ENCODE measurements at places on chromosomes 2 and 18.
A peak's percentile ranks its signal among the peaks of the same experiment; 100 is the strongest.

- no peak for DNase-seq
Observed at GRCh38 chr2:8159966-8160603, 521.8 kb upstream of the ID2 start.

DNA sequence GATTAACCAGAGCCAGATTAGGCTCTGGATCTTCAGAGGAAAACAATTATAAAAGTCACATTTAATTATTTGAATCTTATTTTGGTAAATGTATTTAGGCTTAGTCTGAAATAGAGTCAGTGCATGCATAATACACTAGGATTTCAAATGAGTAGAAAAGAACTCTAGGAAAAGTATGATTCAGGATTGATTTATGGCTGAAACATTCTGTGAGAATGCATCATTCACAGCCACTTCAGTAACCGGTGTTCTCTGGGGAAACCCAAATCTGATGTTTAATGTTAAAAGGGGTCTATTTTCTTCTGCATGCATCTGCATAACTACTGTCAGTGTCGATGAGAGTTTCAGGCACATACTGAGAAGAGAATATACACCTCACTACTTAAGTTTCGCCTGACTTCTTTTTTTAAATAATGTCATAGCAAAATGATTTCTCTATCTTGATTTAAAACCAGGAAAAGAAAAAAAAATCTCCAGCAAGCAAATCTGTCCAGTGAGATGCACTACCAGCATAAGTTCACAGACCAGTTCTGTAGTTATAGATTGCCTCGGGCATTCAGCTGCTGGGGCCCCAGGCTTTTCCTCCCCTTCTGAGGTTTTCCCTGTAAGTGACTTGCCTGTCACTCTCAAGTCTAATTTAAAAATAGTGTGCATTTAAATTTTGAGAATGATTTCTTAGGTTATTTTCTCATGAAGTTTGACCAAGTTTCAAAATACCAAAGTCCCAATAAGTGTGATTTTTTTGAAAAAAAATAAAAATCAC is 501.5 kb downstream of the NR4A2 start:
- DNase-seq: no peak

- no peak for DNase-seq
Observed at GRCh38 chr2:227772197-227772661, 26.5 kb downstream of the SCYGR8 start.

DNA sequence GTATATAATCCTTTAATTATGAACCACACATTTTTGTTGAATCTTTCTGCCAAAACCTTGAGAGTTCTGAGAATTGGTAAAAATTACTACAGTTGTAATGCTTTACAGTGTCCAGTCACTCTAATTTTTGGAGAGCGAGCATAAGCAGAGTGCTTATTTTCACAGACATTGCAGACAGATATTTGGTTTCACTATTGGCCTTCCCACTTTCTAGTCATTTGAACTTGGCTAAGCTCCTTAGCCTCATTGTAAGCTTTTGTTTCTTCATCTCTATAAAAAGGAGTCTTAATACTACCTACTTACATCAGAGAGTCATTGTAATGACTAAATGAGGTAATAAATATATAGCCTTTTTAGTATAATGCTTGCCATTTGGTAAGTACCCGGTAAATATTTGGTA is 80.4 kb downstream of the LCLAT1 start:
- DNase-seq: no peak

DNA sequence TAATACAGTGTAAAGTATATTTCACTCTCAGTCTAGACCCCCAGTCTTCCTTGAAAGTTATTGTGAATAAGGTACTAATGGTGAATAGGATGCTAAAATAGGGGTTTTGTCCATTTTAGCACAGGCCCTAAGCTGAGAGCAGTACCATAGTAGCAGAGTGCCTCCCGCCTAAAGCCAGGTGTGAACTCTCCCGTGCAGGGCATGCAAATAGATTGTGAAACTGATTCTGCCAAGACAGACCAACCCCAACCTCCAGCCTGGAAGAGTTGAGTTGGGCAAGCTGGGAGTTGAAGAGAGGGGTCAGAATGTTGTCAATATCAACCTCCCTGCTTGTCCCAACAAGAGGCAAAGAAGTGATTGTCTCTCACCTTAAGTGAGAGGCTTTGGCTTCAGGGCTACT is 97.4 kb upstream of the CYRIA start:
- no peak for DNase-seq

GRCh38 chr2:104854498-104855220 is 744 bp downstream of the POU3F3 start:
- no peak for DNase-seq

DNA sequence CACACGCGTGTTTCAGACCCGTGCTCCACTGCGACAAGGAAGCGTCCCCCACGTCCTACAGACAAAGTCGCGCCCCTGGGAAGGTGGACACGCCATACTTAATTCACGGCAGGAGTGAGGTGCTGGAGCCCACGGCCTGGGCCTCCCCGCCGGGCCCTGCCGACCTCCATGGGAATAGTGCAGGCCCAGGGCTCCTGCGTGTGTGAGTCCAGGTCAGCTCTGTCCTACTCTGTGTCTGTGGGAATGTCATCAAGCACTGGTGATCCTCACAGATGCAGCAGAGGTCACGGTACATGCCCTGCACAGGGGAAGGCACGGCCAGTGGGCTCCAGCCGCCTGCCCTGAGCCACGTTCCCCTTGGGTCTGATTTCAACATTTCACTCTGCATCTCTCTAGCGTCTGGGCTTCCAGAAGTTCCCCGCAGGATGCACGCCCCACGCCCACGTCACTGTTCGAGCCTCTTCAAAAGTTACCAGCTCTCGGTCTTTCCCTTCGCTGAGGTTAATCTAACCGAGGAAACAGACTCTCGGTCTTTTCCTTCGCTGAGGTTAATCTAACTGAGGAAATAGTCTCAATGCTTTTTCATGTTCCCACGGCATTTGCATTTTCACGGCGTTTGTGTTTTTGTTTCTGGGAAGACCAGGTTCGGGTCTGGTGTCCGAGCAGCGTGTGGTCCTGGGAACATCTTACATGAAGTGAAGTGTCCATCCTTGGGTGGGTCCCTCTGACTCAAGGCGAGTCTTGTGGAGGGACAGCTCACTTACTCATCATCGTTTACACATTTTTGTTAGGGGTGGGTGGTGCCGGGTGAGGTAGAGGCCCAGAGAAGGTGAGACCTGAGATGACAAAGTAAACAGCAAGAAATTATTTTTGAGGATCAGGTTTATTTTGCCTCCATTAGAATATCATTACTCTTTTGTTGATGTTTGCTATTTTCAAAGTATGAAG is 157.3 kb upstream of the ALKAL2 start:
- DNase-seq: no peak

DNA sequence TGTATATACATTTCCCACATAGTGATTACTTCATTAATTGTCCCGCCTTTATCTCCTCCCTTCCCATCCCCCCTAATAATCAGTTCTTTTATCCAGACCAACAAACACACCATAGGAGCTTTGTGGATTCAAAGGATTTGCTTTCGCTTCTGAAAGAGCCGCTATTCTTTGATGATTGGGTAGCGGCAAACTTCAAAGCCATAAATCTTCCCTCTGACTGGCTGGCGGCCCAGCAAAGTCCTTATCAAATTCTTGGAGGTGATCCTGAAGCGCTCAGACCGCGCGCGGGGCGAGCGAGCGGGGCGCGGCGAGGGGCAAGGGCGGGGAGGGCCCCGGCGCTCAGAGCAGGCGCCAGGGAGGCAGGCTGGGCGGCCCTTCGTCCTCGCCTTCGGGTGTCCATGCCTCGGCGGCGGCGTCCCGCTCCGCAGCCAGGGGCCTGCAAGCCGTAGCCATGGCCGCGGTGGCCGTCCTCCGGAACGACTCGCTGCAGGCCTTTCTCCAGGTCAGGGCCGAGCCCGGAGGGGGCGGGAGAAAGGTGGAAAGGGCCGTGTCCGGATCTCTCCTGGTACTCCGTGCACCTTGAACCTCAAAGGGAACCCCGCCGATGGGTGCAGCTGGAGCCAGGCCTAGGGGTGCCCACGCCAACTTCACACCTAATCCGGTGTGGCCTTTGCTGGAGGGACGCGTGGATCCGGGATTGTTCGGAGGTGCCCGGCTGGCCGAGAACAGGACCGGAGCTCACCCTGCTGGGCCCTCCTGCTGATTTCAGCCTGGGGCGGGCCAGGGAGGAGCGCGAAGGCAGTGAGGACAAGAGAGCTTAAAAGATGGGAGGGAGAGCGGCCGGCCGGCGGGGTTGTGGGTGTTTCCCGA is at the start of gene SP5:
TSS of gene SP5 (plus strand) at position 276 of the 870 bp plus-strand sequence. CDS start at position 452, 176 bp downstream.
- DNase-seq: peak; percentile 34

DNA sequence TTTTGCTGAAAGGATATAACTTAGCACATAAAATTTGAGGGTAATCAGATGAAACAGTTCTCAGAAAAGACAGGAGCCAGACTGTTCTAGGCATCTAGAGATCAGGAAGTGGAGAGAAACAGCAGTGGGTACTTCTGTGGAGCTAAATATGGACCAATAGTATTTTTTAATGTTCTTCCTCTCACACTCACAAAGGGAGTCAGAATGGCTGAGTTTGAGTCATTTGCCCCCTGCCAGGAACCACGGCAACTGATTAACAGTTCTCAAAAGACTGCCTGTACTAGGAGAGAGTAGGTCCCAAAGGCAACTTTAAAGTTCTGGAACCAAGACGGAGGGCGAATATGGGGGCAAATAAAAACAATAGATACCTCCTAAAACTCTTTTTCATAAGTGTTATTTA is 107.5 kb downstream of the GULP1 start:
- DNase-seq: peak; percentile 5

- DNase-seq: no peak
Observed at GRCh38 chr18:79195716-79196683, 126.8 kb downstream of the ATP9B start.

DNA sequence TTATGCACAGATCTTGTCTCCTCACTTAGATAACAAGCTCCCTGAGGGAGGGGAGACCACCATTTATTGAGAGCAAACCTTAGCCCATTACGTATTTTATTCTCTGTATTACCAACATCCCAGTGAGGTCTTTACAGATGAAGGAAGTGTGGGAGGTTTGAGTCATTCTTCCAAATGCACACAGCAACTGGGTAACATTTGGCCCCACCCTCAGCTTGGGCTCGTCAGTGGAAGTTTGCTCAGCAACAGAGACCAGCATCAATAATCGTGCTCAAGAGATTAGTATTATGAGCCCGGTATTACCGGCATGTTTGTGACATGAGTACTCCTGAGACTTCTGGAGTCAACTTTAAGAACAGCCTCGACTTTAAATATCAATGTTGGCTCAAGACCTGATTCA is 168.6 kb downstream of the ETAA1 start:
- DNase-seq: peak; percentile 49

- peak; percentile 44 for DNase-seq
Observed at GRCh38 chr2:55961318-55961911, 37.8 kb upstream of the EFEMP1 start.

GRCh38 chr18:48355276-48356115 is 53.7 kb downstream of the ZBTB7C start:
- DNase-seq: no peak
